Hair follicular keratinocyte (primary cell): ENCODE measurements at places on chromosomes 12 and 14. TPM values are rescaled to one million over a fixed set of nuclear protein-coding genes. Genes with fewer than 3 reads are reported as not detected.

Gene SPIC
- not detected in 2 replicates for total RNA-seq

Gene RIPK3
- 5.4 and 8.0 TPM in 2 replicates for total RNA-seq

Gene CPNE6
- total RNA-seq: not detected in 2 replicates

Gene LAG3
- total RNA-seq: 0.08 TPM in 1 of 2 replicates, not detected in the other

Gene TAS2R7
- total RNA-seq: not detected in 2 replicates

Gene ANKRD13A
- 58.2 and 66.1 TPM in 2 replicates for total RNA-seq

Gene DNAH10
- total RNA-seq: 0.08 and 0.55 TPM in 2 replicates

Gene KRT72
- total RNA-seq: not detected in 2 replicates

Gene TPH2
- total RNA-seq: not detected in 2 replicates

Gene TEX22
- not detected in 2 replicates for total RNA-seq

Gene JAG2
- total RNA-seq: 48.9 and 61.6 TPM in 2 replicates

Gene SLC24A4
- 0.08 TPM in 1 of 2 replicates, not detected in the other for total RNA-seq

Gene GLS2
- total RNA-seq: 0.86 and 2.1 TPM in 2 replicates

Gene SLC5A8
- 0.08 TPM in 1 of 2 replicates, not detected in the other for total RNA-seq

Gene PTPRR
- total RNA-seq: not detected in 2 replicates

Gene NEUROD4
- not detected in 2 replicates for total RNA-seq

Gene RPL10L
- not detected in 2 replicates for total RNA-seq

Gene KIF5A
- 0.08 and 0.19 TPM in 2 replicates for total RNA-seq

Gene SLC38A4
- total RNA-seq: 0.27 and 0.31 TPM in 2 replicates

Gene DPPA3
- not detected in 2 replicates for total RNA-seq

Gene UTP20
- total RNA-seq: 10.7 and 14.5 TPM in 2 replicates

Gene TTC9
- total RNA-seq: 0.23 and 0.46 TPM in 2 replicates

Gene RNF212B
- total RNA-seq: not detected in 2 replicates

Gene FGF6
- not detected in 2 replicates for total RNA-seq

Gene MYF6
- total RNA-seq: not detected in 2 replicates

Gene SAMD15
- total RNA-seq: 0.19 and 0.39 TPM in 2 replicates

Gene RFX4
- not detected in 2 replicates for total RNA-seq

Gene BTG1
- 10.7 and 21.2 TPM in 2 replicates for total RNA-seq

Gene SMIM10L1
- 3.5 and 4.1 TPM in 2 replicates for total RNA-seq

Gene RASSF8
- 10.3 and 12.6 TPM in 2 replicates for total RNA-seq

Gene AKAP3
- 0.62 and 1.2 TPM in 2 replicates for total RNA-seq

Gene PLEKHA5
- 13.8 and 18.2 TPM in 2 replicates for total RNA-seq

Gene CLEC4A
- total RNA-seq: 0.23 TPM in 1 of 2 replicates, not detected in the other

Gene BATF
- not detected in 2 replicates for total RNA-seq

Gene BMP4
- total RNA-seq: 0.91 TPM in 1 of 2 replicates, not detected in the other

Gene STYX
- 12.5 and 12.9 TPM in 2 replicates for total RNA-seq

Gene SLC16A7
- total RNA-seq: 5.2 and 6.0 TPM in 2 replicates

Gene SLC17A8
- total RNA-seq: not detected in 2 replicates

Gene DPY19L2
- 0.70 and 2.9 TPM in 2 replicates for total RNA-seq

Gene NTF3
- not detected in 2 replicates for total RNA-seq

Gene CLEC9A
- total RNA-seq: not detected in 2 replicates

Gene TAS2R46
- total RNA-seq: not detected in 2 replicates

Gene PCNX4
- total RNA-seq: 29.2 and 35.6 TPM in 2 replicates

Gene OVCH1
- under 0.01 TPM in 1 of 2 replicates, not detected in the other for total RNA-seq

Gene ZFYVE26
- total RNA-seq: 7.5 and 8.1 TPM in 2 replicates

Gene INHBE
- total RNA-seq: 0.70 TPM in 1 of 2 replicates, not detected in the other

Gene TWF1
- total RNA-seq: 125 and 138 TPM in 2 replicates

Gene BEGAIN
- 1.1 and 3.0 TPM in 2 replicates for total RNA-seq

Gene RNASE7
- total RNA-seq: 5.5 and 22.4 TPM in 2 replicates

Gene FZD10
- total RNA-seq: 0.04 and 0.16 TPM in 2 replicates

Gene MSRB3
- total RNA-seq: 8.3 and 11.8 TPM in 2 replicates

Gene PTGDR
- total RNA-seq: not detected in 2 replicates

Gene TRIM9
- total RNA-seq: 0.16 and 0.30 TPM in 2 replicates

Gene MGAT4C
- total RNA-seq: not detected in 2 replicates
